ENCODE measurements at places on chromosomes 16 and 17.
A peak's percentile ranks its signal among the peaks of the same experiment; 100 is the strongest.

GRCh38 chr16:15703029-15703736, 53.1 kb downstream of the NDE1 start:
- DNase-seq = no peak

- peak; percentile 20 for DNase-seq
Observed at GRCh38 chr17:68909066-68909465, 46.1 kb downstream of the ABCA8 start.

GRCh38 chr17:72592242-72592966, 471.6 kb downstream of the SOX9 start:
- peak; percentile 77 for DNase-seq

DNA sequence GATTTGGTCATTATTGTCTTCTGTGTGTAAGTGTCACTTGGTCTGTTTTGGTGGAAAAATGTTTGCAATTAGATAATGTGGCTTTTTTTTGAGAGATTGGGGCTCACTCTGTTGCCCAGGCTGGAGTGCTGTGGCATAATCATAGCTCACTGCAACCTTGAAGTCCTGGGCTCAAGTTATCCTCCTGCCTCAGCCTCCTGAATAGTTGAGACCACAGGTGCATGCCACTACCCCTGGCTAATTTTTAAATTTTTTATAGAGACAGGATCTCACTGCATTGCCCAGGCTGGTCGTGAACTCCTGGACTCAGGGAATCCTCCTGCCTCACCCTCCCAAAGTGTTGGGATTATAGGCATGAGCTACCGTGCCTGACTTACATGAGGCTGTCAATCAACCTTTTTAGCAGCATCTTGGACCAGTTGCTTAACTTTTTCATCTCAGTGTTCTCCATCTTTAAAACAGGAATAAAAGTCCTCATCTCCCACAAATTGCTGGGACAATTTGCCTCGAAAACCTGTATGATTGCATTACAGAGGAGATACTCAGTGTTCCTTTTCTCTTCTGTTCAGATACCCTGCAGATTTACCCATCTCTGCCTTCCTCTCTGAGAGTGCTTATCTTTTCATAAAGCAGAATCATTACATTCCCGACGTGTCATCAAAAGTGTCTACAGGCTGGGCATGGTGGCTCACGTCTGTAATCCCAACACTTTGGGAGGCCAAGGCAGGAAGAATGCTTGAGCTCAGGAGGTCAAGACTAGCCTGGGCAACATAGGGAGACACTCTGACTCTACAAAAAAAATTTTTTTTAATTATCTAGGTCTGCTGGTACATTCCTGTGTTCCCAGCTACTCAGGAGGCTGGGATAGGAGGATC, 19.1 kb downstream of the ACSF2 start:
- DNase-seq = no peak

GRCh38 chr16:86335266-86336172, 174.8 kb upstream of the FOXF1 start:
- no peak for DNase-seq

GRCh38 chr16:35525979-35526590, 2066.7 kb downstream of the TP53TG3F start:
- DNase-seq = no peak

- DNase-seq = no peak
Observed at GRCh38 chr17:32722733-32723132, 154.2 kb downstream of the MYO1D start.

DNA sequence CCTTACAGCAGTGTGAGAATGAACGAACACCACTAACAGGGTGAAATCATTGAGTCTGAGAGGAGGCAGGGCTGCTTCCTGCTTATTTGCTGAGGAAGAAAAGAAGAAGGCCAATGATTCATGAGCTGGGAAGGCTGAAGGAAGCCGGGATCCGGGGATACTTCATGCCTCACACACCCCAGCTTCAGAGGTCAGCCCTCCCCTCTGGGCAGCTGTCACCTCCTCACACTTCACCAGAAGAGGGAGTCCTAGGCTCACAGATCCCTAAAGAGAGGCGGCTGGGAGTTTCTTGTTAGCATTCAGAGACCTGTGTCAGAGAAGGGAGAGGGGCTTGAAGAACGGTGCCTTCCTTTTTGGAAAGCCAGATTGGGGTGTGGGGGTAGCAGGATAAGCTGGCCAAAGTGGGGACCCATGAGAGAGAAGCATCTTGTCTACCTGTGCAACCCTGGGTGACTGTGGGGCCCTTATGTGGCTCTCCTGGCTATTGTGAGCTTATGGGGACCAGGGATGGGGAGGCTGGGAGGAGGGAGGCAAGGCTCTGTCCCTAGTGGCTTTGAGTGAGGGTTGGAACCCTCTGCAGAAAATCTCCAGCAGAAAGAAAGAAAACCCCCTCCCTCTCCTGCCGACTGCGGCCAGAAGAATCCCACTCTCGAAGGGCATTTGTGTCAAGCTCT, 94.6 kb downstream of the RGS9 start:
- DNase-seq = peak; percentile 33

DNA sequence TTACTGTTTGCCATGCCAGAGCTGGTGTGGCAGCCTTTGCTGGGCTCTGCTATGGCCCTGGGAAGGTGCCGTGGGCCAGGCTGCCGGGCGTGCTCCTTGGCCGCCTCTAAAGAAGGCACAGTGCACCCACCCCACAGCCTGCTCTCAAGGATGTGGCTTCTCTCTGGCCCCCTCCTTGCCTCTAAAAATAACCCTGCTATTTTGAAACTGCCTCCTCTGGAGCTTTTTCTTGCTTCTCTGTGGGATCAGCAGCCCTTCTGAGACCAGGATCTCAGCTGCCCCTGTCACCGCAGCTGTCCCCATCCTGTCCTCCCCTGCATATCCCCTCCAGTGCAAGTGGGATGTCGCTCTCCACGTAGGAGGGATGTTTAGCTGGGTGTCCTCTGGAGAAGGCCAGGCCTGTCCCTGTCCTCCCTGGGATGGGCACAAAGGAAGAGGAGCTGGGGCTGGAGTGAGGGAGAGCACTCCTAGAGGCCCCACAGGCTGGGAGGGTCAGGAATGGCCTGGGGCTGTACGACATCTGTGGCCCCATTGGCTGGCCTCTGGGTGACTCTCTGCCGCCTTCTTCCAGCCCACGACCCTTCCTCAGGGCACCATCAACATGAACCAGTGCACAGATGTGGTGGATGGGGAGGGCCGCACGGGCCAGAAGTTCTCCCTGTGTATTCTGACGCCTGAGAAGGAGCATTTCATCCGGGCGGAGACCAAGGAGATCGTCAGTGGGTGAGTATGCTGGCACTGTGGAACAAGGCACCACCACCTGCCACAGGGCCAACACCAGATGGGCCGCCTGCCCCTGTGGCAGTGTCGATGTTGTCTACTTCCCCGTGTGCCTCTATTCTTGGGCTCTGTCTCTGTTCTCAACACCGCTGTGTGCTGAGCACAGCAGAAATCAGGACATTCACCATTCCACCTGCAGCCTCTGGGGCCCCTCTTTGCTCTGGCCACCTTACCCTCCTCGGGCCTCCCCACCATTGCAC, 79.7 kb downstream of the PLD6 start:
- DNase-seq = no peak

- no peak for DNase-seq
Observed at GRCh38 chr16:88437367-88437964, 15.6 kb upstream of the ZFPM1 start.

DNA sequence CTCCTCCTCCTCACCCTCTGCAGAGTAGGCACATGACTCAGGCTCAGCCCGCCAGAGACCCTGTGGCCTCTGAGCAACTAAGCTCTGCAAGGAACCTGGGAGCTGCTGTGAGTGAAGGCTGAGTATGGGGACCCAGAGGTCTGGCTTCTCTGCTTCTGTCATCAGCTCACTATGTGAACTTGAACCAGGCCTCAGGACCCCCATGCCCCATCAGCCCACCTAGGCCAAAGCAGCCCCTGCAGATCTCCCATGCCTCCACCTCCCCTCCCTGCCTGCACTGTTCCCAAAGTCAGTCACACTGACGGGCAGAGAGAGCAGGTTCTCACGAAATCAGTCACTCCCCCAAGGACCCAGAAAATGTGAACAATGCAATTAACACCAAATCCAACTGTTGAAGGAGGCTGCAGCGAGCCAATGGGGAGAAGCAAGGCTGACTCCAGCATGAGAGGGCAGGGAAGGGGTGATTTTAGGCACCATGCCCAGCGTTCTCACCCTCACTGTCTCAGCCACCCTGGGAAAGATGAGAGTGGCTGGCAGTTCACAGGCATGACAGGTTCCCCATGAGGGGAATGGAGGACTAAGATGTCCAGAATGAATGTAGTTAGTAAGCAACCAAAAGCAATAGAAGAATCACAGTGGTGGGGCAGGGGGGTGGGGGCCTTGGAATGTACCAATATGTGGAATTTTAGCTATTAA, 60.6 kb downstream of the BEAN1 start:
- no peak for DNase-seq

DNA sequence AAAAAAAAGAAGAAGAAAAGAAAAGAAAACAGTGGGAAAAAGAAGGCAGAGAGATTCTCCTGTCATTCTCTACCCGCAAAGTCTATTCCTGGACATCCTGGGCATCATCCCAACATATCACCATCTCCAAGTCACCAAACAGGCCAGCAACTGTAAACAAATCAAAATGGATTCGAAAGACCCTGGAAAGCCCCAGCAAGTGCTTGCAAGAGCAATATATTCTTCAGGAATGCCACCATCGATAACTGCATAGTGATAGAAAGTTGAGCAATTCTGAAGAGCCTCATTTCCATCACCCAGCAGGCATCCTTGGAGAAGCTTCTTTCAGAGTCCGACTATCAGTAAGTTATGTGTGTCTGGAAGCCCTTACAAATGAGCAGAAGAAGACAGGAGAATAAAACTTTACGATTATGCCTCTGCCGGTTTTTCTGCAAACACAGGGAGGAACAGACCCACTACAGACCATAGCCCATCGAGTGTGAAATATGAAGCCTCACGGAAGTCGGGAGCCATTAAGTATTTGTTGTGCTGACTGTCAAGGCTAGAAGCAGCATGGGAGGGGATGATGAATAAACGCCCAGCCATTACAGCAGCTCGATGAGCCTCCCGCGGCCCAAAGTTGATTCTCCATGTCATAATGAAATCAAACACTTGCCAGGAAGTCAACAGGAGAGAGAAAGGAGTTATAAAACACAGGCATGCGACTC, 64.5 kb upstream of the SEC14L1 start:
- DNase-seq = no peak

DNA sequence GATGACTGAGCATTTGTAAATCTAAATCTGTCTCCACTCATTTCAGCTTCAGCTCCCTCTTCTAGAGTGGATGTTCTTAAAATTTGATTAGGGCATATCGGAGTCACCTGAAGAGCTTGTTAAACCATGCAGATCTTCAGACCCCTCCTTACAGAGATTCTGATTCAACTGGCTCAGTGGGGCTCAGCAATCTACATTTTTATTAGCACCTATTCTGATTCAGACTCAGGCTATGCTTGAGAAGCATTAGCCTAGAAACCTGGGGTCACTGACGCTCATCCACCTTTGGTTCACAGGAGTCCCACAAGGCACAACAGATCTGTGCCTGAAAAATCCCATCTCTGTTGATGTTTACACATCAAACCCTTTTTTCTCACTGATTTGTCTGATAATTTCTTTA, 365.6 kb downstream of the GRIN2A start:
- DNase-seq = no peak

GRCh38 chr17:73351764-73352163, 40.0 kb upstream of the CDC42EP4 start:
- DNase-seq = no peak

- DNase-seq = no peak
Observed at GRCh38 chr17:82887255-82888164, 47.7 kb upstream of the ZNF750 start.

GRCh38 chr17:80413771-80414507, 1.0 kb upstream of the ENDOV start:
- DNase-seq = no peak

DNA sequence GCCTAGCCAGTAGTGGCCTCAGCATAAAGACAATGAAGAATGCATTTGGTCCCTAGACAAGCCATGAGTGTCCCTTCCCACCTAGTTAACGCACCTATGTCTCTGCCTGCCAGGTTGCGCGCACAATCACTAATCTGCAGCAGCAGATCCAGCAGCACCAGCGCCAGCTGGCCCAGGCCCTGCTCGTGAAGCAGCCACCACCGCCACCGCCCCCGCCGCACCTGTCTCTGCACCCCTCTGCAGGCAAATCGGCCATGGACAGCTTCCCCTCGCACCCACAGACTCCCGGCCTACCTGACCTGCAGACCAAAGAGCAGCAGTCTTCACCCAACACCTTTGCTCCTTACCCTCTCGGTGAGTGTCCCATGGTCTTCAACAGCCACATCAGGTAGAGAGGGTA, 41.8 kb downstream of the TMC6 start:
- no peak for DNase-seq

DNA sequence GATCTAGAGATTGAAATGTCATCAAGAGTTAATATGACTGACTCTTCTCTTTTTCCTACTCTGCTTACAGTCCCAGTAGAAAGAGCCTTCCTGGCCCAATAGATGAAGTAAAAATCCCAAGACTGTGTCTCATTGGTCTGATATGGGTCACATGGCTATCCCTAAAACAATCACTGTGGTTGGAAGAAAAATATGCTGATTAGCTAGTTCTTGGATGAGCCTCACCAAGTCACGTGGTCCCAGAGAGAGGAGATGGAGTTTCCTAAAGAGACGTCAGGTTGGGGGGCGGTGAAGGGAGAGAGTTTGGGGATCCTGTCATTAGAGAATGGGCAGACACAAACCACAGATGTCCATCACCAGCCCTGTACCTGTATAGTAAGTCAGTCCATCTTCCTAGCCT, 466.3 kb downstream of the HAPSTR1 start:
- no peak for DNase-seq

DNA sequence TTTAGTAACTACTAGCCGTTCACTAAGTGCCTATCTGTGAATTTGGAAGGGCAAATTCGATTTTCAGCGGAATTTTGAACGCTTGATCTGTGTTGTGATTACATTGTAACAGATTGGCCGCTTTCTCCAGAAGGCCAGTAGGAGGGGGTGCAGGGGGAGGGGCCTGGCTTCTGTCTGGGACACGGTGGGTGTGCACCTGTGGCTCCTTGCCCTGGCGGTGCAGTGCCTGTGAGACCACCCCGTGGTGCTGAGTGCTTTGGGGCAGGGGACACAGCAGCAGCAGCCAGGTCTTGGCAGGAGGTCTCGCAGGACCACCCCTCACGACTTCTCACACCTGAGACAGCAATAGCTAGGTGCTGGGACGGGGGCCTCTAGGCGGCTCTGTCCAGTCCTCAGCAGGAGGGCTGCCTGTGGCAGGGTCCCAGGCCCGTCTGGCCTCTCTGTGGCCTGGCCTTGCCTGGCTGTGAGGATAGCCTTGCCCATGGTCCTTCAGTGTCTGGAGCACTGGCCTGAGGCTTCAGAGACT, 1.8 kb downstream of the UBE2I start:
- DNase-seq = no peak

DNA sequence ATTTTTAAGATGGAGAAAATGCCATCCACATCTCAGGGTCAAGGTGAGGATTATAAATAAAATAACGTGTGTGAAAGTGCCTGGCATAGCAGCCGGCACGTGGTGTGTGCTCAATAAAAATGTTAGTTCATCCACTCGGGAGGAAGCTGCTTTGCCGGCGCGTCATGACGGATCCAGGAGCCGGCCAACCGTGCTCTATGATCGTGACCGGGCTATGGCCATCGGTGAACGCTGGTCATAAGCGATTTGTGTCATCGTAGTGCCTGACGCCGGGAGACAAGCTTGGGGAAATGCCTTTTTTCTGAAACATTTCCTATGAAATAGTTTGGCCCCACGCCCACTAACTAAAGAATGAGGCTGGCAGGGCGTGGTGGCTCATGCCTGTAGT, 74.0 kb downstream of the CMC2 start:
- DNase-seq = no peak

GRCh38 chr17:45408611-45409421, 23.9 kb downstream of the ARHGAP27 start:
- no peak for DNase-seq

Data from renal cortex interstitium (tissue), 15 donors.